AG04450 (cell line): ENCODE measurements at places on chromosomes 2 and 18. TPM values are rescaled to one million over a fixed set of nuclear protein-coding genes. Genes with fewer than 3 reads are reported as not detected.
A peak's percentile ranks its signal among the peaks of the same experiment; 100 is the strongest.

- DNase-seq: no peak
Observed at GRCh38 chr2:68740400-68740914, 5.8 kb downstream of the ARHGAP25 start.

- DNase-seq: no peak
Observed at GRCh38 chr2:235445116-235445515, 48.7 kb upstream of the AGAP1 start.

DNA sequence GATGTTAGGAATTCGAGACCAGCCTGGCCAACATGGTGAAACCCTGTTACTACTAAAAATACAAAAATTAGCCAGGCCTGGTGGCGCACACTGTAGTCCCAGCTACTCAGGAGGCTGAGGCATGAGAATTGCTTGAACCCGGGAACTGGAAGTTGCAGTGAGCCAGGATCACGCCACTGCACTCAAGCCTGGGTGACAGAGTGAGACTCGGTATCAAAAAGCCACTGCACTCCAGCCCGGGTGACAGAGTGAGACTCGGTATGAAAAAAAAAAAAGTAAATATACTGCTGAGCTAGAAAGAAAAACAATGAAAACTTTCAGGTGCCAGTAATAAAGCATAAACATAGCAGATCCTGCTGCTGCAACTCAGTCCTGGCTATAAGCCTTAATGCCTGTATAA is 73.5 kb downstream of the STRN start:
- no peak for DNase-seq

DNA sequence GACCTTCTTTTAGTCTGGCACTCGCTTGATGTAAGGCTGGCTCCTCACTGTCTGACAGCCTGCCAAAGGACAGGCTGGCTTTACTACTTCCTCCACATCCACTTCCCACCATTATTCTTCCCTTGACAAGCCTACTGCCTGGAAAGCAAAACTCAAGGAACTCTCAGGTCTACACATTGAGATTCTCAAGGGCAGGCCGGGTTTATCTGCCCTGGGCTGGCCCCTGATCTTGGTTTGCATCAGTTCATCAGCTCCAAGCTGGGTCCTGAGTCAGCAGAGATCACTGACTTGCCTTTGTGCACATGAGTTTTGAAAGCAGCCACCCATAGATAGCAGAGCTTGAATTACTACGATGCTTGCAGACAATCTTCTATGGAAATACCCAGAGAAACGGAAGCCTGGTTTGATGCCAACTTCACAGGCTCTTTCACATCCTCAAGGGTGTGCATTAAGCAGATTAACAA is 53.9 kb downstream of the KCTD18 start:
- DNase-seq: no peak

AMER3 gene
- polyA plus RNA-seq: not detected in 2 replicates

GRCh38 chr2:18896125-18896764 is 306.9 kb upstream of the NT5C1B start:
- DNase-seq: no peak

- DNase-seq: no peak
Observed at GRCh38 chr2:142596334-142597088, 281.0 kb upstream of the KYNU start.

WNT10A gene
- polyA plus RNA-seq: not detected in 2 replicates

AGXT gene
- not detected in 2 replicates for polyA plus RNA-seq

SCN3A gene
- polyA plus RNA-seq: 0.11 and 0.17 TPM in 2 replicates

REG3A gene
- polyA plus RNA-seq: not detected in 2 replicates

VSNL1 gene
- polyA plus RNA-seq: 0.77 and 0.86 TPM in 2 replicates

PPP1R7 gene
- polyA plus RNA-seq: 73.9 and 99.0 TPM in 2 replicates

- DNase-seq: no peak
Observed at GRCh38 chr2:9761577-9761976, 81.7 kb upstream of the TAF1B start.

GRCh38 chr2:172555272-172555521 is 693 bp upstream of the PDK1 start:
- DNase-seq: no peak

DNA sequence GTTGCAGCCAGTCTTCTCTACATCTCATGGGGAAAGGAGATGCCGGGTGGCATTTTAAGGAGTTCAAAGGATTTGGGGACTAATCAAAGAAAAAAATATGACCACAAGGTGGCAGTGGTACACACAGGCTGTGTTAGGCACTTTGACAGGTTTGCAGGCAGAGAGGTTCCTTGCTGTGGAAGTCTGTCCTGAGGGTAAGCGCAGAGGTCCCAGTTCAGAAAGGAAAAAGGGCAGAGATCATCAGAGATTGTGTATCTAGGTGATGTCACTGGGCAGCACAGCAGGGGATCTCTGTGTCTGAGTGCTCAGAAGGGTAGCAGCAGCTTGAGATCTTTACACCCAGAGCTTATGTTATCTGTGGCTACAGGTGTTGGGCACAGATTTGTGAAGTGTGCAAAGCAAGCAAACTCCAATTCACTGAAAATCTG is 231.4 kb downstream of the LRRTM1 start:
- peak; percentile 43 for DNase-seq

DNA sequence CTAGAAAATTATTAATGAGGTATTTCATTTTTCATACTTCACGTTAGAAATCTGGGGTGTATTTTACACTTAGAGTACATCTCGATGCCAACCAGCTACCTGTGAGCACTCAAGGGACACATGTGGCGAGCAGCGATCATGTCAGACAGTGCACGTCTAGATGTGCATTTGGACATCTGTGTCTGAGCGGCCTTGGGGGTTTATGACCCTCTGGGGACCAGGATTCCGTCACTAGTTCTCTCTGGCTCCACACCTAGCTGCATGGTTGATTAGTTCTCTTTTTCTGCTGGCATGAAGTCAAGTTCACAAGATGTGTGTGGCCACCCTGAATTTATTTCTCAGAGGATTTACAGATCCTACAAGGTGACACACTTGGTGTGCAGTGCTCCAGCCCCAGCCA is 192.2 kb downstream of the TSN start:
- DNase-seq: no peak

DNA sequence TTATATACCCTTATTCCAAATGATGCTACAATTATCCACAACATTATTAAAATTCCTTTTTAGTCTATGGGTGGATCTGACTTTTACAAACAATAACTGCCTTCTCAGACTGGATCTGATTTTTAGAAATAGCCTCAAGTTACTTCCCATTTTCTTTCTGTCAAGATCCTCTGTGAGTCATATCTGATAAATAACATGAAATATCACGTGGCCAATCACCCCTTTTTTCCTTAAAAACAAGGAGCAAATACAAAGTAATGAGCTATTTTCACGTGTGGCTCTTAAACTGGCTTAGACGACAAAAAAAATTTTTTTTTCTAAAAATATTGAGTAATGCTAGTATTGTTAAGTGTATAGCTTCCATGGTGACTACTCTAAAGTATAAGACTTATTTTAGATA is 6.7 kb downstream of the PELI1 start:
- no peak for DNase-seq

SERPINB5 gene
- not detected in 2 replicates for polyA plus RNA-seq

DNA sequence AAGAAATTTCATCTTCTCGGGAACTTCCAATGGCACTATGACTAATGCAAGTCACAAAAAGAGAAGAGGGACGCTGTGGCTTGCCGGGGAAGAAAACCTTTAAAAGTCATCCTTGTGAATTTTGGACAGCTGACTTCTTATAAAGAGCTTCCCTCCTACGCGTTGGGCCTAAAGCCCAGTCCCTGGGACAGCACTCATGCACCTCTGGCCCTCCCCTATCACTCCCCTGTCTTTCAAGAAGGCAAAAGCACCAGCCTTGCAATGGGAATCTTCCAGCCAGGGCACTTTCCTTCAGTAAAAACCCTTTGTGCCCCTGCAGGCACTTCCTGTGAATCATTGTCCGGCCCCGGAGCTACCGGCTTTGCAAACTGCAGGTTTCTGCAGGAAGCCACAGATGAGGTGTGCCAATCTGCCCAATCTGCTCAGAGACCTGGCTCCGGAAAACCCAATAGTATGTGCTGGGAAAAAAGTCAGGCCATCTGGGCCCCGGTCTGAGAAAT is 7.1 kb downstream of the MREG start:
- no peak for DNase-seq

MFSD2B gene
- polyA plus RNA-seq: 0.05 TPM in 1 of 2 replicates, not detected in the other

DNA sequence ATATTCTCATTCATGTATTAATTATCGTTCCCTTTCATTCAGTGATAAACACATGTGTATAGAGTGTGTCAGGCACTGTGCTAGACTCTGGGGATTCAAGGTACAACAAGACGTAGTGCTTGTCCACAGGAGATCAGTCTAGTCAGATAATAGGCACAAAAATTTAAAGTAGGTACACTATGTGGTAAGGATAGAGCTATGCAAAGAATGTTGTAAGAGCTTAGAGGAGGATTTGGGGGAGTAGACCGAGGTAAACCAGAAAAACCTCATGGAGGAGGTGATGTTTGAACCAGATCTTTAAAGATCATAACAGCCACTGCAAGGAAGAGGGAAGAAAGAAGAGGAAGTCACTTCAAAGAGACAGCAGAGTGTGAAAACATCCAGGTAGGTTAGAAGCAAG is 256.9 kb upstream of the DDX18 start:
- no peak for DNase-seq

CGREF1 gene
- polyA plus RNA-seq: 0.71 and 0.74 TPM in 2 replicates

DNA sequence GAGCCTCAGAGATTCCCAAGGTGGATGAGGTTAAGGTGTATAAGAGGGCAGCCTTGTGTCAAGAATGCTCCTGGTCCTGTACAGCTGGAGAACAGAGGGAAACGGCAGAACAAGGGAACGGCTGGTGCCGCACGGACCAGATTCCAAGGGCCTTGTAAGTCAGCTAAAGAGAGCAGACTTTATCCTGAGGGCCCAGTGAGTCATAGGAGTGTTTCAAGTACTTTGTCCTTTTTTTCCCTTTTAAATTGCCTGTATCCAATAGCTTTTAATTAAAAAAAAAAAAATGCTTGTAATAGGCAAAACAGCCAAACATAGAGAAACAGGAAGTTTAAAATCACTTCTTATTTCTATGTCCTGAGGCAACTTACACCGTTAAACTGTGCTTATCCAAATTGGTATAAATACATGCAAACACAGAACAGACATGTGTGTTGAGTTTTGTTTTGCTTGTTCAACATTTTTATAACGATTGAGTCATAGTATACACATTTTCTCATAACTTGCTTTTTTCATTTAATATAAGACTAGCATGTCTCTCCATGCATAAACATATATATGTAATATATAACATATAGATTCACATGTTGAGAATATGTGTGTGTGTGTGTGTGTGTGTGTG is 42.1 kb upstream of the EVA1A start:
- no peak for DNase-seq

COLEC12 gene
- polyA plus RNA-seq: 10.4 and 10.9 TPM in 2 replicates
